ENCODE measurements at places on chromosomes 11 and 22. TPM values are rescaled to one million over a fixed set of nuclear protein-coding genes. Genes with fewer than 3 reads are reported as not detected.

Gene MEI1
- polyA plus RNA-seq: 286 TPM

Gene OR2D2
- polyA plus RNA-seq: not detected

Gene TEX54
- polyA plus RNA-seq: 1.9 TPM

Gene CRYAB
- polyA plus RNA-seq: not detected

Gene ANGPTL5
- not detected for polyA plus RNA-seq

Gene OR51M1
- not detected for polyA plus RNA-seq

Gene RIC3
- 3.7 TPM for polyA plus RNA-seq

Gene HTR3A
- polyA plus RNA-seq: not detected
